T1000 (cell line): ENCODE measurements at places on chromosomes 12 and 14.

DNA sequence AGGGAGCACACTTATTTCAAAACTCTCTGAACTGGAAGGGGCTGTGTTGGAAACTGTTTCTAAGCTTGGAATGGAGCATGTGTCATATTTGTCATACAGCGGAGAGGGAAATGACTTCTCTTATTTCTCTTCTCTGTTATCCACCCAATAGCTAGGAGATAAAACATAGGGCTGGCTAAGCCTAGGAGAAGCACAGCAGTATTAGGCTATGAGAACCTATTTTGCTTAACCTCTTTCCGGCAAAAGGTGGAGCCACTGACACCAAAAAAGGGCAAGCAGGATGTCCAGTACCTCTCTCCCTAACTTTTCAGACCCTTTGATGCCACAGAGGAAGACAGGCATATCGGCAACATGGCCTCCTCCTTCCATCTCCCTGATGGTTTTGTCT lies 148.3 kb downstream of the CRADD start:
- no peak for DNase-seq

- no peak for DNase-seq
Observed at GRCh38 chr14:56102941-56103340, 15.3 kb upstream of the PELI2 start.

DNA sequence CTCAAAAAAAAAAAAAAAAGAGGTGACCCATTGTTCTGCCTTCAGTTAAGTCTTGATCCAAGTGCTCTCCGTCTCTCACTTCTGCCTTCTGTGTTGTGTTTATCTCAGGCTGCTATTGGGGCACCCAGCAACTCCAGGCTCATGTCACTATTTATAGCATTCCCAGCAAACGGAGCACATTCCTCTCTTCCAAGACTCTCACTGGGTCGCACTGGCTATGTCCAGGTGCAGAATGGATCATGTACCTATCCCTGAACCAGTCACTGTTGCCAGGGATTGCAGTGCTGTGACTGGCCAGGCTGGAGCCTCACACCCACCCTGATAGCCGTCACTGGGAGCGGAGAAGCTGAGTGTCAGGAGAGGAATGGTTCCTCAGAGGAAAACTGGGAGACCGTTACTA lies 31.2 kb downstream of the RHOF start:
- DNase-seq, result no peak

DNA sequence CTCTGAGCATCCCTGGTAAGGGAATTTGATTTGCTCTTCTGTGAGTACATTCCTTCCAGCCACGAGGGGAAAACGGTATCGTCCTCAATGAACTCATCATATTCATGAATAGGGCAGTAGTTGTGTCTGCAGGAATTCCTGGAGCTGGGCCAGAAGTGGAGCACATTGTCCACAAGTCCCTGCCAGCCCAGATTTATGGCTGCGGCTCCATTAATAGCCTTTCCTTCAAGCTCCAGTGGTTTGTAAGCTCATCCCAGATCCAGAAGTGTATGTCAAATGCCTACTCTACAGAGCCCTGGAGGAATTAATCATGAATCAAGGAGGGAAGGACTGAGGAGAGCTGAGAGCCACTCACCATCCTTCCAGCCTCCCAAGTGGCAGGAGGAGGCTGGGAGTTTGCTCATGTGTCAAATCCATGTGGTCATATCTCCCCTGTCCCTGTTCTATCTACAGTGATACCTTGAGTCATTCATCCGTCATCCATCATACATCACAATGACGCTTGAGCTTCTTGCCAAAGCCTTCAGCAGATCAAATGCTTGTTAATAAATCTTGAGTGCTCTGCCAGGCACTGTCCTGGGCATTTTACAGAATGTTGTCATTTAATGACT lies 65.5 kb downstream of the SVOP start:
- no peak for DNase-seq

DNA sequence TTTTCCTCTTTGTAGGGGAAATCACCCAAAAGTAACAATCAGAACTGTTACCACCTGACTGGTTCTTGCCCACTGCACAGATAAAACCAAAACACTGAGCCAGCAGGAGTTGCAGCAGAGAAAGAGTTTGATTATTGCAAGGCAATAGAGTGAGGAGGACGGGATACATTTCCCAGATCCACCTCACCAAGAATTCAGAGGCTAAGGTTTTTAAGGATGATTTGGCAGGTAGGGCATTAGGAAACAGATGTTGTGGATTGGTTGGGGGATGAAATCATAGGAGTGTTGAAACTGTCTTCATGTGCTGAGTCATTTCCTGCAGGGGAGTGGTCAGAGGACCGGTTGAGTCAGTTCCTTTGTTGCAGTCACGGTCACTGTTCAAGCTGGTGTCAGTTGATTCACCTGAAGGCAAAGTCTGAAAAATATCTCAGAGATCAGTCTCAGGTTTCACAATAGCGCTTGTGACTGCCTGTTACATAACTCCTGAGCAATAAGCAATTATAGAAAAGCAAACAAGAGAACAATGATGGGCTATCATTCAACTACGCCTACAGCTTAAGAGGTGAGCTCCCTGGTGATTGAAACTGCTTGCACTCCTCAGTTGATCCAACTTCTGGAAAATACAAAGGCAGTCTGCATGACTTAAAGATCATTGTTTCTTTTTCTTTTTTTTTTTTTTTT lies 20.3 kb upstream of the AMN1 start:
- peak; percentile 75 for DNase-seq

DNA sequence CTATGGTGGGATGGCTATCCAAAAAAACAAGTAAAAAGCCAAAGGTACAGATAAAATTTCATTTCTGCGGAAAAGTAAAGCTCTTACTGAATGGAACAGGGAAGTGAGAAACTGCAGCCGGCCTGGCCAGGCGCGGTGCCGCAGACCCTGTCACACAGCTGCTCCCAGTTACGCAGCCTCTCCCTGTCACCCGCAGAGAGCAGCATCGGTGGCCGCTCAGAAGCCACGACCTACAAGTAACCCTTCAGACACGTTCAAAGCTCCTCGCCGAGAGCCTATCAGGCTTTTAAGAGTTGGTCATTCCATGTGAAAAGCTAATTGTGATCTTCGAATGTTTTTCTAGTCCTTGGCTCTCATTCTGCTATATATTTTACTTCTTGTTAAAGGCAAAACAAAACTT lies 11.0 kb upstream of the ANKLE2 start:
- no peak for DNase-seq

- no peak for DNase-seq
Observed at GRCh38 chr14:64253672-64254071, 40.5 kb downstream of the ESR2 start.

- no peak for DNase-seq
Observed at GRCh38 chr12:67651132-67651695, 2.7 kb downstream of the DYRK2 start.

DNA sequence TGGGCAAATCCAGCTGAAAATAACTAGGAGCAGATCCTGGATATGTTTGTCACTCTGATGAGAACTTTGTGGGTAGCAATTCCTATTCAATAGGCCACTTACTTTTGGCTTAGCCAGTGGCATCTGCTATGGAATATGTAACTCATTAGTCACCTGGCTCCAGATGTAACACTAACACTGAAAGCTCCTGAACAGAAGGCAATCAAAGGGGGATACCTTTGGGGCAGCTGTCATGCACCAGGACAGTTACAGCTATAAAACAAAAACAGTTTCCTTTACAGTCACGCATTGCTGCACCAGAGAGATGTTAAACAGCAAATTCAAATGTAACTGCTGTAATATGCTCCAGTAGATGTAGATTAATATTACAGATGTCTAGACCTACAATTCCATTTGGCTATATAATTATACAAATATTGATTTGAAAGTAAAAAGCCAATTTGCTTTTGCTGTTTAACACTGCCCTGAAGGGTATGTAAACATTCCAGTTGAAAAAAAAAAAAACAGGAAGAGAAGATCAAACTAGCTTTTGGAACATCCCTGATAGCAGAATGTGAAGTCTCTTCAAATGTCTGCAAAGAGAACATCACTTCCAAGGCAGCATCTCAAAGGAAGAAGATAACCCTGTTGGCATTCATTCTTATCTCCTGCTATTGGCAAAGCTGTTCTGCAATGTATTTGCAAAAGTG lies 18.4 kb downstream of the RACGAP1 start:
- DNase-seq, result no peak

GRCh38 chr12:132572106-132572505 lies 38.3 kb downstream of the LRCOL1 start:
- no peak for DNase-seq

DNA sequence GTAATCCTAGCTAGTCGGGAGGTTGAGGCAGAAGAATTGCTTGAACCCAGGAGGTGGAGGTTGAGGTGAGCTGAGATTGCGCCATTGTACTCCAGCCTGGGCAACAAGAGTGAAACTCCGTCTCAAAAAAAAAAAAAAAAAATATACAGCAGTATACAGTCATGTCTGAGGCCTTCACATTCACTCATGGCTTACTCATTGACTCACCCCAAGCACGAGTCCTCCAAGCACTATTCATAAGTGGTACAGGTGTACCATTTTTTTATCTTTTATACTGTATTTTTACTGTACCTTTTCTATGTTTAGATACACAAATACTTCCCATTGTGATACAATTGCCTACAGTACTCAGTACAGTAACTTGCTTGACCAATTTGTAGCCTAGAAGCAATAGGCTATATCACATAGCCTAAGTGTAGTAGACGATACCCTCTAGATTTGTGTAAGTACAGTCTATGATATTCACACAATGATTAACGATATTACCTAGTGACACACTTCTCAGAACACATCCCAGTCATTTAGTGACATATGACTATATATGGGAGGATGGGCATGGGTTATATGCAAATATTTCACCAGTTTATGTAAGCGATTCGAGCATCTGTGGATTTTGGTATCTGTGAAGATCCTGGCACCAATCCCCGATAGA lies 12.2 kb downstream of the LLPH start:
- DNase-seq, result no peak

DNA sequence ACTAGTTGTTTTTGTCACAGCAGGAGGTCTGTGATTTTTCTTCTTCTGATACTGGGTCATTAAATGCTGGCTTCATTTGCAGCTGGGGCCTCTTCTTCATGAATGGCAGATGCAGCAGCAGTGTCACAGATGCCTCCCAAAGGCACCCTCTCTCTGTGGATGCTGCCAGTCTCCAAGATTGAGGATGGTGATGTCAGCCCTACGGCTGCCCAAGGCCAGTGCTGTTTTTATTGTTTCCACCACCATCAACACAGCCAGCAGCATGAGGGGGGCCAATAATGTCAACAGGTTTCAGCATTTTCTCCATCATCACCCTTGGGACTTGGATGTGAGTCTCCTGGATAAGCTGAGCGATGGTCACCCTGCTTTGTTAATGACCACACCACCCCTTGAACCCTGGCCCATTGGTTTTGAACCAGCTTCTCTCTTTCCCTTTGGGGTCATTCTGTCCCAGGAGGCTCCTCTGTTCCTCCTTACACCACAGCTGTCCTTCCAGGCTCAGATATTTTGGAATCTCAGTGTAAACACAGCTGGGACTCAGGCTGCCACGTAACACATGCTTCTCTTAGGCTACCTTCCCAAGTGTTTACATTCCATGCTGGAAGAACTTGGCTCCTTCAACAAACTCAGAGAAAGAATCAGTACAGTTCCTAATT lies 151.7 kb upstream of the DDHD1 start:
- DNase-seq, result no peak

GRCh38 chr14:38107216-38107631 lies 100.5 kb upstream of the SSTR1 start:
- DNase-seq, result no peak

GRCh38 chr14:68608574-68608962 lies 184.3 kb downstream of the ZFP36L1 start:
- DNase-seq, result no peak

DNA sequence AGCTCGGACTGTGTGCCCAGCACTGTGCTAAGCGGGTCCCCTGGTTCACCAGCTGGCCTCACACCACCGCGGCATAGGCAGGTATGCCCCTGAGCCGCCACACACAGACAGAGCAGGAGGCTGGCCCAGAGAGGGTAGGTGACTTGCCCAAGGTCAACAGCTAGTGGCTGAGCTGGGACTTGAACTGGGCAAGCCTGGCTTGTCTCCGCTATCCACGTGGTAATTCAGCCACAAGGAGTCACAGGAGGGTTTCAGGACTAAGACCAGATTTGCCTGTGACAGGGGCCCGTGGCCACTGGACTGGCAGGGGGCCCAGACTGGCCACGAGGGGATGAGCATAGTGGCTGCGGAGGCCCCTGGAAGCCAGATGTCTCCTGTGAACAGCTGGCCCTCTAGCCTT lies 47.7 kb downstream of the NCOR2 start:
- DNase-seq, result no peak

DNA sequence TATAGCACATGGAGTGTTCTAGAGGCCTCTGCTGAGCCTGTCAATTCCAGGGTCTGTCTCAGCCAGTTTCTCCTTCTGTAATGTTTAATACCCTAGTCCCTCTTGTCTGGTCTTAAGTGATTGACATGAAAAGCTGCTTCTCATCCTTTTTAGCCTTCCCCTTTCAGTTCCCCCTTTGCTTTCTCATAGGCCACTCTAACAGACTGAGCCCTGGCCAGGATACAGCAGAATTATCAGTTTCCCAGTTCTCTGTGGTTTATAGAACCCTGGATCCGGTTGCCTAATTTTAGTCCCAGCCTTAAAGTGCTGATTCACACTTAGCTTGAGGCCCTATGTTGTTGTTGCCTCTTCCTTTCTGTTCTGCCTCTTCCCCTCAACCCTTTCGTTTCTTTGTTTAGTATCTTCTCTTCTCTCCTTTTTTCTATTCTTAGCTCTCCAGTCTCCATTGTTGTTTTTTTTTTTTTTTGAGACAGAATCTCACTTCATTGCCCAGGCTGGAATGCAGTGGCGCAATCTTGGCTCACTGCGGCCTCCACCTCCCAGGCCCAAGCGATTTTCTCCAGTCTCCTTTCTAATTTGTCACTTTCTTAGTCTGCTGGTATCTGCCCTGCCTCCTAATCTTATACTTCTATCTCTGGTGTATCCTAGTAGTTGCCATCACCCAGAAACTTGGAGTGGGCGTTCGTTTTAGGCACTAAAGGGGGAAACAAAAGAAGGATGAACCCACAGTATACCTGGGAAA lies 2.9 kb upstream of the BIN2 start:
- no peak for DNase-seq

DNA sequence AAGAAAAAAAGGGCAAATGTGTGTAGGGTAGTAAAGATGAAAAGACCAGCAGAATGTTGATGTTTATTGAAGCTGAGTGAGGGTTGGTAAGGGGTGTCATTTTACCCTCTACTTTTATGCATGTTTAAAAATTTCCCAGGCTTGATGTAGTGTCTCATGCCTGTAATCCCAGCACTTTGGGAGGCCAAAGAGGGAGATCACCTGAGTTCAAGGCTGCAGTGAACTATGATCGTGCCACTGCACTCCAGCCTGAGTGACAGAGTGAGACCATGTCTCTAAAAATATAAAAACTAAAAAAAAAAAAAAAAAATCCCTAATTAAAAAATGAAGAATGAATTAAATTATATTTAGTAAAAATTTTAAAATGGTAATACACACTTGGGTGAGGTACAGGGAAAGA lies 8.5 kb downstream of the SEL1L start:
- no peak for DNase-seq

- no peak for DNase-seq
Observed at GRCh38 chr12:91142221-91142631, 30.9 kb upstream of the LUM start.

DNA sequence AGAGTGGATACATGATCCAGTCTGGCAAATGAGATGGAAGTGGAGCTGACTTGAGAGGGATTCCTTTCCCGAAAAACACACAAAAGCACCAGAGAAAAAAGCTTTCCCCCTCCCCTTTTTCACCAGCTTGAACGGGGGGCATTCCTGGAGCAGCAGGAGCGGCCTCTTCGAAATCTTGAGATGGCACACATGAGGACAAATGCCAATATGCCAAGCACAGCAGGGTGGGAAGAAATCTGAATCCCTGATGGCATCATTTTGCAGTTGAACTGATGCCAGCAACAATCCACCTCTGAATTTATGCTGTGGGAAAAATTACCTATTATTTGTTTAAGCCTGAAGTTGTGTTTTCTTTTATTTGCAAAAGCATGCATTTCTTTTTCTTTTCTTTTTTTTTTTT lies 29.7 kb upstream of the BICD1 start:
- no peak for DNase-seq
